SHP77 (cell line): ENCODE measurements at places on chromosomes 1 and 21.

DNA sequence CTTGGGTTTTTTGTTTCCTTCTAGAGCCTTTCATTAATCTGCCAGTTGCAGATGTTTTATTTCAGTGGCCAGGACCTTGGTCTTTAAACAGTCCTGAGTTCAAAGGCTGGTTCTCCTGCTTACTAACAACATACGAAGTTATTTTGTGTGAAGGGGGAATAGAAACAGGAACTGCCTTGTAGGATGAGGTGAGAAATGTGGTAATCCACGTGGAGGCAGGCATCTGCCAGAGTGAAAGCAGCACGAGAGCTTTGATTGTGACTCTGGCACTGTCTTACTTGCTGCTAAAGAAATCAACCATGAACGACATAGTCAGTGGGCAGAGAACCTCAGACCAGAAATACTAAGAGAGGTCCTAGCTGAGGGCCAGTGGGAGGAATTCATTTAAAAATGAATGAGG, 30.4 kb downstream of the TMEM63A start:
- DNase-seq: no peak

- DNase-seq: no peak
These were observed 9.3 kb upstream of the GIPC2 start for GRCh38 chr1:78036450-78036849.

DNA sequence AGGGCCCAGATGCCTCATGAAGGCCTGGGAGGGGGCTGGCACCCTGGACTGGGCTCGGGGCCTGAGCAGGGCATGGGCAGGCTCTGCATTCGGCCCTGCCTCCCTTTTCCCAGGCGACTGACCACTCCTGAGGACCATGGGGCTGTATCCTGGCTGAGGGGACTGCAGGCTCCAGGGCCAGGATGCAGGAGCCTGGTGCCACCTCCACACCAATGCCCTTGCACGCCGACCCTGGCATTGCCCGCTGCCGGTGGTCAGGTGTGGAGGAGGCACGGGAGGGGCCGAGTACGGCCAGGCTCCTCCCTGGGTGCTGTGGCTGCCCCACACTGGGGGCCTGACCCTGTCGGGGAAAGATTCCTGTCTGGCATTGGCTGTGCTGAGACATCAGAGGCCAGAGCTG, 128.9 kb downstream of the SIK1 start:
- no peak for DNase-seq

- DNase-seq: no peak
These were observed 107.6 kb upstream of the TLR5 start for GRCh38 chr1:223250632-223251015.

DNA sequence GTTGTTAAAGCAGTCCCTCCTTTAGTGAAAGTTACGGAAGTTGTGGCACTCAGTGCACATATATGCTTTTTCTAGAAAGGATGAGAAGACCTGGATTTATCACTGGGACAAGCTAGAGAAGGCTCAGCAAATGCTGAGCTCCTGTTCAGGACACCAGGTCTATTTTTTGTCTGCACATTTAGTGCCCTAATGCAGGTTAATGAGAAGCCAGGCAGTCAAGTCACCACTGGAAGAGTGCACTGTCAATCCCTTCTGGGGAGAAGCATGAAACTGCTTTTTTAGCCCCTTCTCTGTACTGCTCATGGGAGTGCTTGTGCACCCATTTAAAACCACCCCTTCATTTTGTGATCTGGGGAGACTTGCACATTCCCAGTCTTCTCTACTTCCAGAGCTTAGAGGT, 624.1 kb upstream of the USP24 start:
- no peak for DNase-seq

DNA sequence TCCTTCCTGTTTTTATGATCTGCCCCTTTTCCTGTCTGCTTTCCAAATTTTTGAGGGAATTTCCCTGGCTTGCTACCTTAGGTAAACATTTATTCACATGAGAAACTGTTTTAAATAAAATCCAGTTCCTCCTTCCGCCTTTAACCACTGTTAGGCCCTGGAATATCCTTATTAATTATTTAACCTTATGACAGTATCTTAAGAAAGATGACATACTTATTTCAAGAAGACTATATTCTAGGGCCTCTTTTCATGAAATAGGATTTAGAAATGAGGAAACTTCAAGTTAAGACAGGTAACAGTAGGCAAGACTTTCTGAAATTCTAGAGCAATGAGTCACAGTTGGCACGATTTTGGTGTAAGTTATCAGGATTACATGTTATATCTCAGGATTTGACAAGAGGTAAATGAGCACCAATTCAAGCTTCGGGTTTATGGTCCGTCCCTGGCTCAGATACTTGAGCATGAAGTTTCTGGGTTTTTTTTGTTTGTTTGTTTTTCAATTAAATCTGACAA, 2.0 kb upstream of the TNFSF18 start:
- DNase-seq: no peak

GRCh38 chr1:70220517-70221237, 503 bp upstream of the SRSF11 start:
- DNase-seq: no peak

GRCh38 chr1:237197470-237198425, 155.8 kb downstream of the RYR2 start:
- no peak for DNase-seq

GRCh38 chr21:35294231-35294898, 245.3 kb upstream of the RUNX1 start:
- no peak for DNase-seq

GRCh38 chr1:32501865-32502264, 37.0 kb downstream of the ZBTB8B start:
- no peak for DNase-seq

GRCh38 chr1:235015291-235015985, 113.2 kb downstream of the TOMM20 start:
- no peak for DNase-seq

DNA sequence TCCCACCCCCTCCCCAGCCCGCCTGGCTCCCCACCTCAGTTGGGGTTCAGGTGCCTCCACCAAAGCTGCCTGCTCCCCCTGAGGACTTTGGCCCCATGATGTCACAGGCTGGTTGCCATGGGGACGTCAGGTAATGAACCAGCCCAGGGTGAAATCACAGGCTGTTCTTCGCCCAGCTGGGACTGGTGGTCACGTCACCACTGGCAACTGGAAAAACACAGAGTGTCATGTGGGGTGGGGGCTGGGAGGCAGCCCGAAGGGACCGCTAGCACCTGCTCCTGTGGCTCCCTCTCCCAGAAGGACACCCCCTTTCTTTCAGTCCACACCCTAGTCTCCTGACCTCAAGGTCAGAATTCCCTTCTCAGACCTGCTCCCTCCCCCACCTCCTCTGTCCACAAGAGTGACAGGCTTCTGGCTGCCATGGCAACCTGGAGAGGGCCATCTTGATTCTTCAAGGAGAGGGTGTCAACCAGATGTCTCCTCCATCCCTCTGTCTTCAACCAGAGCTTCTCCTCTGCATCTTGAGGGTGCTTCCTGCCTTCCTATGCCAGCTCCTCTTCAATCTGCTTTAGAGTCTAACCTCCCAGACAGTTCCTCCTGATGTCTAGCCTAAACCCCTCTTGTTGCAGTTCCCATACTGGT, 6.2 kb downstream of the FAM131C start:
- peak; percentile 39 for DNase-seq

GRCh38 chr1:172602706-172603105, 56.2 kb upstream of the FASLG start:
- DNase-seq: no peak

GRCh38 chr1:84774669-84775534, 84.6 kb upstream of the SSX2IP start:
- no peak for DNase-seq

- DNase-seq: no peak
These were observed 470.2 kb downstream of the CAMTA1 start for GRCh38 chr1:7255303-7256058.

DNA sequence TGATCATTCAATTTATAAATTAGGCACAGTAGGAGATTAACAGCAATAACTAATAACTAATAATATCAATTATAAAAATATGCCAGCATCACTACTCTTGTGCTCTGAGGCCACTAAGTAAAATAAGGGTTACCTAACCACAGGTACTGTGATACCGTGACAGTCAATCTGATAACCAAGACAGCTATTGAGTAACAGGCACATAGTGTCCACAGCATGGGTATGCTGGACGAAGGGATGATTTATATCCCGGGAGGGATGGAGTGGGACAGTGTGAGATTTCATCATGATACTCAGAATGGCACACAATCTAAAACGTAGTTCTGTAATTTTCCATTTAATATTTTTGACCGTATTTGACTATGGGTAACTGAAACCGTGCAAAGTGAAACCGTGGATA, 39.4 kb downstream of the CD46 start:
- no peak for DNase-seq

GRCh38 chr1:246417813-246418564, 89.1 kb downstream of the SMYD3 start:
- no peak for DNase-seq

DNA sequence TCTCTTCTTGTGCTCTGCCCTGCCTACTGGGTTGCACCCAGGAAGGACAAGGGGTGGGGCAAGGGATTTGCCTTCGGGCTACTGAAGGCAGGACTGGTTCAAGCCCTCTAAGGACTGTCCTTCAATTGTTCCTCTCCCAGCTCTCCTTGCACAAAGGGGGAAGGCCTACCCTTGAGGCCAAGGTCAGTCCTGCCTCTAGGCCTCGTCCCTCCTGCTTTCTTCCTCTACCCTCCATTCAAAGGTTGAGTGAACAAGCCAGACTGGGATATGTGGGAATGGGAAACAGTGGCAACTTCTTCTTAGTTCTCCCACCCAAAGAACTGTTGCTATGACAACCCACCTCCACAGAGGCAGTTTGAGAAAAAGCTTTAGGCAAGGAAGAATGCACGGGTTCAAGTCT, 2.7 kb downstream of the LURAP1 start:
- no peak for DNase-seq

DNA sequence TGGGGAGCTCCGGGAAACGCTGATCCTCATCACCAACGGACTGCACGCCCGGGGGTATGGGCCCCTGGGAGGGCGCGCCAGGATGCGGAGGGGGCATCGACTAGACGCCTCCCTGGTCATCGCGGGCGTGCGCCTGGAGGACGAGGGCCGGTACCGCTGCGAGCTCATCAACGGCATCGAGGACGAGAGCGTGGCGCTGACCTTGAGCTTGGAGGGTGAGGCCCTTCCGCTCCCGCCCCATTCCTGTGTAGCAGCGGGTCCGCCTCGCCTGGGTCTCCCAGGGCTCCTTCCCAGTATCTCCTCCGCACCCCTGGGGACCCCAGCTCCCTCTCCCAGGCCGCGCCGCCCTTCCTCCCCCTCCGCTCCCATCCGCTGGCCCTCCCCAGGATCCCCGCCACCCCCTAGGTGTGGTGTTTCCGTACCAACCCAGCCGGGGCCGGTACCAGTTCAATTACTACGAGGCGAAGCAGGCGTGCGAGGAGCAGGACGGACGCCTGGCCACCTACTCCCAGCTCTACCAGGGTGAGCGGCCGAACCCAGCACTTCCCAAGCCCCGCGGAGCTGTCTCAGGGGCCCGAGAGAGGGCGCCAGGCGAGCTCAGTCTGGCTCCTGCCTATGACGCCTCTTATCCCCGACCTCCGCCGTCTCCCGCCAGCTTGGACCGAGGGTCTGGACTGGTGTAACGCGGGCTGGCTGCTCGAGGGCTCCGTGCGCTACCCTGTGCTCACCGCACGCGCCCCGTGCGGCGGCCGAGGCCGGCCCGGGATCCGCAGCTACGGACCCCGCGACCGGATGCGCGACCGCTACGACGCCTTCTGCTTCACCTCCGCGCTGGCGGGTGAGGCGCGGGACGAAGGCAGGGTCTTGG, 5.0 kb downstream of the HAPLN2 start:
- DNase-seq: peak; percentile 78

GRCh38 chr1:115813727-115814126, 27.2 kb downstream of the NHLH2 start:
- DNase-seq: no peak

- DNase-seq: no peak
These were observed 1.9 kb upstream of the PIGV start for GRCh38 chr1:26785611-26786436.

DNA sequence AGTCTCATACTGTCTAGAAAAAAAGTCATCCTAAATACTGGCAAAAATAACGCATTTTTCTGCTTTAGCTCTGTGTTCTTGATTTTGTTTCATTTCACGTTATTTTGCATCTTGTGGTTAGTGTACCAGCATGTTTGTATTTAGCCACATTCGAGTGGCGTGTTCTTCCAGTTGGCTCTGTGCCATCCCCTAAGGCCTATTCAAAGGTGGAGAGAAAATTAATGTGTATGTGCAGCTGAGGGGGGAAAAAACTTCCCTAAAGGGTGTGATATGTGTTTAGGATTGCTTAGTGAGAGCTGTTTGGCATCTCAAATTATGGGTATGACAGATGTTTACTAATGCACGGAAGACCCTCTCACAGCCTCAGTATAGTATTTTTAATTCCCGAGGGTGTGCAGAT, 12.1 kb downstream of the DNAJC16 start:
- DNase-seq: no peak

DNA sequence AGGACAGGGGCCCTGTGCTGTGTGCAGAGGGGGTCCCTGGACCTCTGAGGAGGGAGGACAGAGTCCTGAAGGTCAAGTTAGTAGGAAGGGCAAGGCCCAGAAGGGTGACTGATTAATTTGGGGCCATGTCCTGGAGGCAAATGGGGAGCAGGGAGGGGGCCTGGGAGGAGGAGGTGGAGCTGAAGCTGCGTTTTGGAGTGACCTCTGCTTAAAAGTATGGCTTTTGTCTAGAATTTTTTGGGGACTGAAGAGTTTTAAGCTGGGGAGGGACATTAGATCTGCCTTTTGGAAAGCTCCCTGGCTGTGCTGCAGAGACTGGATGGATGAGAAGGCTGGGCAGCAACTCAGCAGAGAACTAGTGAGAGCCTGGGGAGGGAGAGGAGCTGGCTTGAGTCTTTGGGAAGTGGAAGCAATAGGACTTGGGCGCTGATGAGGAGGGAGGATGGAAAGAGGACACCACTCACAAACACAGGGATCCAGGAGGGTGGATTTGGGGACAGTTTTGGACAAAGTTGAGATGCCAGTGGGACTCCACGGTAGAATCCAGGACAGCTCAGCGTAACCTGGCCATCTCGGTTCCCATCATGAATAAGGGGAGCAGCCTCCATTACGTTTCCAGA, 52.9 kb downstream of the ACBD3 start:
- DNase-seq: no peak

DNA sequence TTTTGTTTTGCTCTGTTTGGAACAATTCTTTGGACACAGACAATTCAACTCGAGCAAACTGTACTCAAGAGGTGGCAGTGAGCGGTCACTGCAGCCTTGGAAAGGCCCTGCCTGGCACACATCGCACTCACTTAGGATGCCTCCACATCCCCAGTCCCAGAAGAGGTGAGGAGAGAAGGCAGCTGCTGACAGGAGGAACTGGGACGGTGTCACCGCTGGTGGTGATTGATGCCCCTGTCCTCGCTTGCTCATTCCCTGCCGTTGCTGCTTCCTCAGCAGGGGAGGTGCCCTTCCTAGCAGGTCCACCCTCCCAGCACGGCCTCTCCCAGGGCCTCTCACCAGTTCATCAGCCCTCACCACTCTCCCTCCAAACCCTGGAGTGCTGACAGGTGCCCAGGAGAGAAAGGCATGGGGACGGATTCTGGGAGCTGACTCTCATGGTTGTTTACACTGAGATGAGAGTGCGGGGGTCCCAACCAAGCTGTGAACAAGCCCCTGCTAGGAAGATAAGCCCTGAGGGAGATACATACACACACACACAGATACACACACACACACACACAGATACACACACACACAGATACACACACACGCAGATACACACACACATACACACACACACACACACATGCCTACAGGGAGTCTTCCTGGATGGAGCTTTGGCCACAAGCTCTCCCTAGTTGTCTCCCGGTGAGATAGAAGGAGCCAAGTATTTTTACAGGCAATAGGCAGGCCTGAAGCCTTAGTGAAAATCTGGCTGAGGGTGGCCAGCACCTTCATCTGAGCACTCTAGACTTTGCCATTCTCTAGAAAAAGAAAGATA, 101.1 kb downstream of the CDC7 start:
- DNase-seq: no peak

GRCh38 chr1:237931581-237931980, 40.9 kb upstream of the ZP4 start:
- DNase-seq: no peak
